Testis (tissue), 5 donors: ENCODE measurements at places on chromosomes 12 and 14.

DNA sequence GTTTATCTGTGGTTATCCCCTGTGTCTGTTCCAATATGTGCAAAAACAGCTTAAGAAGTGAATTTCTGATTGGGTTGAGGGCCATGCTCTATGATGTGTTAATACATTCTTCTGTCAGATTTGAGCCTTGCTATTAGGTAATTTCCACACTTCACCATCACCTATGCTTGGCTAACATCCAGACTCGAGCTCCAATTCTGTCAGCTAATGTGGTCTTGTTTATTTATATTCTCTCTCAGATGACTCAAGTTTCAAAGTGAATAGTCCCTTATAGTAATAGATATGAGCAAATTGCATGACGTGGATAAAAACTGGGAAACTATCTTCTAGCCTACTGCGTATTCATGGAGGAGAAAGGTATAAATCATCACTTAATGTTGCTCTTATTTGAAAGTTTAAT, 451.3 kb downstream of the SNAPC1 start:
- H3K4me3 ChIP-seq, result no peak overlapping the region
- no peaks in the 10 kb centered on the region for H3K4me1 ChIP-seq
- no peaks in the 10 kb centered on the region for H3K36me3 ChIP-seq
- H3K27me3 ChIP-seq, result no peaks in the 10 kb centered on the region

DNA sequence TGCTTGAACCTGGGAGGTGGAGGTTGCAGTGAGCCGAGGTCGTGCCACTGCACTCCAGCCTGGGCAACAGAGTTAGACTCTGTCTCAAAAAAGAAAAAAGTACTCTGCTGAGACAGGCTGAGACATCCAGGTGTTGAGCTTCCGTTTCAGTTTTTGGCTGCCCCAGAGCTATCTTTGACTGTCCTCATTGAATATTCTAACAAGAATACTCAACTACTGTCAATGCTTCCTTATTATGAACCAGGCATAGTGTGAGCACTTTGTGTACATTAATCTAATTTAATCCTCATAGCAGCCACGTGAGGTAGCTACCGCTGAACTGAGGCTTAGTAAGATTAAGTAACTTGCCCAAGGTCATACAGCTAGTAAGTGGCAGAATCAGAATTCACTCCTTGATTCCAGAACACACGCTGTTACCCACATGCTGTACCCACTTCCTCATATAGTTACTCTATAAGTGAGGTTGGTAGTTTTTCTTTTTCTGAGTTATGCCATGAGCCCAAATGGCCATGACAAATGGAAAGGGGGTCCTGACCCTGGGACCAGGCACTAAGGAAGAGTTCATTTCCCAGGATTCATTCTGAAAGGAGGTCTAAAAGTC, 11.3 kb downstream of the ALDH1L2 start:
- no peaks in the 10 kb centered on the region for H3K4me1 ChIP-seq
- DNase-seq, result no peak
- no peak overlapping the region for H3K4me3 ChIP-seq
- H3K36me3 ChIP-seq, result no peaks in the 10 kb centered on the region
- no peaks in the 10 kb centered on the region for H3K27me3 ChIP-seq
- no peak overlapping the region for H3K27ac ChIP-seq

- no peaks in the 10 kb centered on the region for H3K27me3 ChIP-seq
- H3K27ac ChIP-seq, result no peak overlapping the region
- H3K4me1 ChIP-seq, result peaks cover 12% of the 10 kb centered on the region
- DNase-seq, result no peak
- H3K4me3 ChIP-seq, result no peak overlapping the region
Observed at GRCh38 chr12:106187155-106187789, 48.5 kb upstream of the NUAK1 start.

- H3K4me1 ChIP-seq, result peaks cover 26% of the 10 kb centered on the region
- no peak overlapping the region for H3K4me3 ChIP-seq
- no peaks in the 10 kb centered on the region for H3K36me3 ChIP-seq
- DNase-seq, result no peak
- no peak overlapping the region for H3K27ac ChIP-seq
- H3K27me3 ChIP-seq, result no peaks in the 10 kb centered on the region
Observed at GRCh38 chr12:109947521-109947920, 47.4 kb downstream of the TCHP start.

- H3K4me1 ChIP-seq, result no peaks in the 10 kb centered on the region
- no peak overlapping the region for H3K27ac ChIP-seq
- no peak for DNase-seq
Observed at GRCh38 chr12:119742700-119743099, 74.8 kb downstream of the PRKAB1 start.
